ENCODE measurements at places on chromosomes 6 and 20.

- ATAC-seq = no peak
These were observed 1008.3 kb downstream of the KIF16B start for GRCh38 chr20:15564981-15565380.

- no peak for ATAC-seq
These were observed 14.9 kb downstream of the ZBTB2 start for GRCh38 chr6:151376440-151376839.

- peak; percentile 1 for ATAC-seq
These were observed 1.1 kb downstream of the BAG2 start for GRCh38 chr6:57173056-57173885.

GRCh38 chr6:18147616-18148015 lies 7.3 kb downstream of the TPMT start:
- ATAC-seq = no peak

GRCh38 chr6:347951-348859 lies 43.3 kb upstream of the IRF4 start:
- ATAC-seq = no peak

- ATAC-seq = no peak
These were observed 127.6 kb upstream of the SYNDIG1 start for GRCh38 chr20:24341781-24342180.

GRCh38 chr20:8935878-8936277 lies 133.0 kb upstream of the PLCB4 start:
- ATAC-seq = no peak

- ATAC-seq = no peak
These were observed 422.0 kb upstream of the HS3ST5 start for GRCh38 chr6:114764866-114765265.

GRCh38 chr20:32355417-32355841 lies 2.7 kb upstream of the ASXL1 start:
- no peak for ATAC-seq

DNA sequence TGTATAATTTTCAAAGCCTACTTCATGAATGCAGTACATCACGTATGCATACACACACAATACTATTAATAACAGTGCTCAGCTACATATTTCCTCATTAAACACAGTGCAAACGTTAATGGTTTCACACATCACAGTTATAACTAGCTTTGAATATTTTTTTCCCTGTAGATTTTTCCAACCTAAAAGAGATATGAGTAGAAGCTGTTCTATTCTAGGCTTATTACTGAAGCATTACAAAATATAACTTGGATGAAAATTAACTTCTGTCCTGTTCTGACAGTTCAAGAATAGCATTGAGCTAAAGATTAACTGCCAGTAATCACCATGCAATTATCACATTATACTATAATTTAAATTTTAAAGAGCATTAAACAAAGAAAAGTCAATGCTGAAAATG lies 6.2 kb downstream of the LMBRD1 start:
- no peak for ATAC-seq

- ATAC-seq = no peak
These were observed 4.4 kb upstream of the ABHD12 start for GRCh38 chr20:25394996-25395395.

DNA sequence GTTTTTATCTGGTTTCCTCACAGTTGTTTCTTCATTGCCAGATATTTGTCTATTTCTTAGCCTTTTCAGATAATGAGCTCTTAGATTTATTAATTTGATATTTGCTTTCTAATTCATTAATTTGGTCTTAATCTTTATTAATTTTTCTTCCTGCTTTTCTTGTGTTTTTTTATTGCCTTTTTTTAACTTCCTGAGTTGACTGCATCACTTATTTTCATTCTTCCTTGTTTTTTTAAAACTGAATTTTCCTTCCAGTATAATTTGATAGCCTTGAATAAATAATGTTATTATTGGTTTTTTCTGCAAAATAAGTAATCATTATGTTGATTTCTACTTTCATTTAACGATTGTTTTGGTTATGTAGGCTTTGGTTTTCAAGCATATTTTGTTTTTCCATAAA lies 91.5 kb downstream of the RNF144B start:
- ATAC-seq = no peak

DNA sequence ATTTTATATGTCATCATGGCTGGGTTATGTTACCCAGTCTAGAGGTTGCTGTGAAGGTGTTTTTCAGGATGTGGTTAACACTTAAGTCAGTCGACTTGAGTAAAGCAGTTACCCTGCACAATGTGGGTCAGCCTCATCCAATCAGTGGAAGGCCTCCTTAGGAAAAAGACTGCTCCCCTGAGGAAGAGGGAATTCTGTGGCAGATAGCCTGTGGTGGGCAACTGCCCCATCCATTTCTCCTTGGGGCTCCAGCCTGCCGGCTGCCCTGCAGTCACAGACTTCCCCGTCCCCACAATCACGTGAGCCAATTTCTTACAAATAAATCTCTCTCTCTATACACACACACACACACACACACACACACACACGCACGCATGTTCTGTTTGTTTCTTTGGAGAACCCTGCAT lies 34.5 kb upstream of the MPC1 start:
- no peak for ATAC-seq

- ATAC-seq = peak; percentile 30
These were observed 56.2 kb downstream of the TMEM242 start for GRCh38 chr6:157267109-157267611.

DNA sequence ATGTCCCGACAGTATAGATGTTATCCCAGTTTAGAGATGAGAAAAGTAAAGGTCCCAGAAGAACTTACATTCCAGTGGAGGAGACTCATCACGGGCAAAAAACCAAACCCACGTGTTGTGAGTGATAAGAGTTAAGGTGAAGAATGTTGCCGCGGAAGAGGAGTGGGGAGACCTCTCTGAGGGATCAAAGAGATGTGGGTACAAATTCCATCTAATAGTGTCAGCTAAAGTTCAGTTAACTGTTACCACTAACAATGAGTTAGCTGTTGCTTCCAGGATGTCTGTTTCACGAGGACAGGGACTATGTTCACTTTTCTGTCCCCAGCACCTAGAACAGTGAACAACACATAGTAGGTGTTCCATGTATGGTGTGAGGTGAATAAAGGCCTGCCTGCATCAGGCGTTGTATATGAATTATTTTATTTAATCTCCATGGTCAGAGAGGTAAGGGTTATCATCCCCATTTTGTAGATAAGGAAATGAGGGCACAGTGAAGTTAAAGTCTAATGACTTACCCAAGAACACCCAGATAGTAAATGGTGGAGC lies 39.8 kb upstream of the RSPO4 start:
- ATAC-seq = no peak

GRCh38 chr6:158121335-158121734 lies 46.7 kb downstream of the SERAC1 start:
- no peak for ATAC-seq

DNA sequence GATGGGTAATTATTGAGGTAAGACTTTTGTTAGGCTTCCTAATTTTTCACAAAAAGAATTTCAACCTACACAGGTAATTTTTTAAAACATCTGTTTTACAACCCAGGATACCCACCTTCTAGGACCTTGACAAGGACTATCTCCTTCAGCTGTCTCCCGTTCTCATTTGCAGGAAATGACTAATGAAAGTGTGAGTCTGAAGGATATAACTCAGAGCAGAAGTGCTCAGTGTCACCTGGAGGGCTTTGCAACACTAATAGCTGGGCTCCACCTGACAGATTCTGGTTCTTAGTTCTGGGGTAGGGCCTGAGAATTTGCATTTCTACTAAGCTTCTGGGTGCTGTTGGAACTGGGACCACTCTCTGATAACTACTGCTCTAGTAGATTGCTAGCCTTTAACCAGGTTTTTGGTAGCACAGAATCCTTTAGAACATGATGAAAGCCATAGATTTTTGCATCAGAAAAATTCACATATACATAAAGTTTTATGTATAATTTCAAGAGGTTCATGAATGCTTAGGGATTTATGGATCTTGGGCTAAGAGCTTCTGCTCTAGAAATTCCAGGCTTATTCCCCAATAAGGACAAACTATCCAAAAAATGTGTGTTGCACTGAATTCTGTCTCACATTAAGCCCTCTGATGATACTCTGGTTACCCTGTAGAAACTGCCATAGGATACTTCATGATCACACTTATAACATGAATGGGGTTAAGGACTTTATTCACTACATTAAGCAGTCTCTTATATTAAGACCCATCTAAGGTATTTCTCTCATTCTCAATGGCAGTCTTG lies 30.3 kb downstream of the AK9 start:
- no peak for ATAC-seq

GRCh38 chr20:44056010-44056698 lies 130.8 kb downstream of the JPH2 start:
- ATAC-seq = no peak

DNA sequence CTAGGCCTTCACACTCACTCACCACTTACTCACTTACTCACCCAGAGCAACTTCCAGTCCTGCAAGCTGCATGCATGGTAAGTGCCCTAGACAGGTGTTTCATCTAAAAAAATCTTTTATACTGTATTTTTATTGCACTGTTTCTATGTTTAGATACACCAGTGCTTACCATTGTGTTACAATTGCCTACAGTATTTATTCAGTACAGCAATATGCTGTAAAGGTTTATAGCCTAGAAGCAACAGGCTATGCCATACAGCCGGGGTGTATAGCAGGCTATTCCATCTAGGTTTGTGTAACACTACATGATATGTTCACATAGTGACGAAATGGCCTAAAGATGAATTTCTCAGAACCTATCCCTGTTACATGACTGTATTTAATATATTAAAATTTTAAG lies 37.1 kb upstream of the KCNK5 start:
- no peak for ATAC-seq

GRCh38 chr6:13234130-13234529 lies 94.2 kb downstream of the TBC1D7 start:
- ATAC-seq = peak; percentile 66

- peak; percentile 42 for ATAC-seq
These were observed 117.6 kb upstream of the CDH4 start for GRCh38 chr20:61134296-61135030.

GRCh38 chr6:37998366-37998765 lies 178.8 kb downstream of the ZFAND3 start:
- no peak for ATAC-seq

DNA sequence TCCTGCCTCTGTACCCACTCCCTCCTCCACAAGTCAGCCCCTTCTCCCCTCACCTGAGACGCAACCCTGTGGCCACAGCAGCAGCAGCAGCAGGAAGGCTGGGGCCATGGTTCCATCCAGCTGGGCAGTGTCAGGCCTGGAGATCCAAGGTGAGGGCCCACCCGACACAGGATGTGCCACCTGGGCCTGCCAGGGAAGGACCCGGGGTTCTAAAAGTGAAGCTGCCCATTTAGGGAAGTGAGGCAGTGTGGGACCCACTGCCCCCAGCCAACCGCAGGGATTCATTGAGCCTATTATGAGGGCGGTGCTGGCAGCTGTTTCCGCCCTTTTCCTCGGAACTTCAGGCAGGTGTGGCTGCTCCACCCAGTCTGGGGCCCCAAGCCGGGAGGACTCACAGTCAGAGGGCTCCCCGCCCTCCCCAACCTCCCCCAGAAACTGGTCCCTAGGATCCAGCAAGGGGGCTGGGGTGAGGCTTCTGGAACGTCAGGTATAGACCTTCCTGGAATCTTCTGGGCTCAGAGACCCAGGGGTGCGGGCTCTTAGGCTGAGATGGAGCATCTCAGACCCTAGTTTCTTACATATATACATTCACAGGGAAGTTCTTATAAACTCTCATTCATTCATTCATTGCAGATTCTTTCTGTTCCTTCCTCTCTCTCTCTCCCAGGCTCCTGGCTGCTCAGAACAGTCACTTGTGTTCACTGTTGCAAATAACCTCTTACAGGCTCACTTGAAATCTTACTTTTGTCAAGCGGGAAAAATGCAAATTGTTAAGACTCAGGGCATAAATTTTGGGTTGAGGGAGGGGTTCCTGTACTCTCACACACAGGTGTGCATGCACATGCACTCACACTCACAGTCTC lies at the start of gene TREML2:
Gene TREML2, minus strand, starts transcription at position 249 of the 863 bp plus-strand sequence. Its CDS starts 141 bp downstream, at position 108.
- no peak for ATAC-seq

DNA sequence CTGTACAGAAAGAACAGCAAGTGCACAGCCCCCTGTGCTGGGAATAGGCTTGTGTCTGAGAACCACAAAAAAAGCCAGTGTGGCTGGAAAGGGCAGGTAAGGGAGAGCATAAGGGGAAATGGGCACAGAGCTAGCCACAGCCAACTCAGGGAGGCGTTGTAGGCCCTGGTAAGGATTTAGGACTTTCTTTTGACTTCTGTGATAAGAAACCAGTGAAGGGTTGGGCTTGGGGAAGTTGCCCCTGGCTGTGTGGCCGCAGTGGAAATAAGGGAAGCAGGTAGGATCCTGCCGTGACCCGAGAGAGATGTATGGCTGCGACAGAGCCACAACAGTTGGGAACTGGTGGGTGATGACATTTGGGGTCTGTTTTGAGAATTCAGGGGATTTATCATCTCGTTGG lies 30.0 kb upstream of the PHACTR2 start:
- ATAC-seq = no peak

GRCh38 chr6:18488526-18489270 lies 101.5 kb downstream of the RNF144B start:
- no peak for ATAC-seq

DNA sequence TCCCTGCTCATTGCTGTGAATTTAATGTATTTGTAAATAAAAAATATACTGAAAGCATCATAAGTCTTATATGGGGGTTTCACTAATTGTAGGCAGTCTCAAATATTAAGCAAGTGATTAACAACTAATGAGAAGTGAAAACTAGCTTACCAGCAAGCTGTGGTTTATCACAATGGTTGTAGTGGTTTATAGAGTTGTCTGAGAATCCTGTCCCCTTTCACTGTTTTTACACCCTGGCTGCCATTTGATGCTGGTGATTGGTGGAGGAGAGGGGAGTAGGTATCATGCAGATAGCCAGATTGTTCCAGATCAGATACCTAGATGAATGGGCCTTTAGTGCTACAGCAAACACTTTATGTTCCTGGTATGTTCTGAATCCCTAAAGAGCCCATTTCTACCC lies 6.0 kb downstream of the MKKS start:
- ATAC-seq = no peak

DNA sequence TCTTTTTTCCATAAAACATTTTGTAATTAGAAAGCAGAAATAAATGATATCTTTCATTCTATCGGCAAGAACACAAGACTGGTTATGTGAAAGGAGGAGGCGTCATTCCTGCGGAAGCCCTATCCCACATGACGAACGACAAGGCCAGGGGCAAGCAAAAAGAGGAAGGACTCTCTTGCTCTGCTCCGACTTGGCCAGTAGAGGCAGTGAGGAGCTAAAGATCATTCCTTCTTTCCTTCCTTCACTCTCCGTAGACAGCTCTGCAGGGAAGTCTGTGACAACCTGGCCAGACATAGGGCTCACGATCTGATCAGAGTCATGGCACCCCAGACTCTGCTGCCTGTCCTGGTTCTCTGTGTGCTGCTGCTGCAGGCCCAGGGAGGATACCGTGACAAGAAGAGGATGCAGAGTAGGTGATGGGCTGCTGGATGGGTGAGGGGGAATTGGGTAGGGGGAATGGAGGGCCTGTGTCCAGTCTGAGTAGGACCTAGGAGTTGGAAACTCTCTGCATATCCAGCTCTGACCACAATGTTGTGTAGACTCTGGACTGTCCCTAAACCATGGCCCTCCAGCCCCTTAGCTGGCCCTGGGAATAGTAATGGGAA lies at the start of gene WFDC10A:
Gene WFDC10A, plus strand, starts transcription at position 244 of the 605 bp plus-strand sequence. Its CDS starts 75 bp downstream, at position 319.
- ATAC-seq = peak; percentile 76

GRCh38 chr6:81166770-81167169 lies 585.7 kb downstream of the TENT5A start:
- no peak for ATAC-seq

All from motor neuron (in vitro differentiated cells).